Inflammatory macrophage (primary cell): ENCODE measurements at places on chromosomes 3 and 15.

DNA sequence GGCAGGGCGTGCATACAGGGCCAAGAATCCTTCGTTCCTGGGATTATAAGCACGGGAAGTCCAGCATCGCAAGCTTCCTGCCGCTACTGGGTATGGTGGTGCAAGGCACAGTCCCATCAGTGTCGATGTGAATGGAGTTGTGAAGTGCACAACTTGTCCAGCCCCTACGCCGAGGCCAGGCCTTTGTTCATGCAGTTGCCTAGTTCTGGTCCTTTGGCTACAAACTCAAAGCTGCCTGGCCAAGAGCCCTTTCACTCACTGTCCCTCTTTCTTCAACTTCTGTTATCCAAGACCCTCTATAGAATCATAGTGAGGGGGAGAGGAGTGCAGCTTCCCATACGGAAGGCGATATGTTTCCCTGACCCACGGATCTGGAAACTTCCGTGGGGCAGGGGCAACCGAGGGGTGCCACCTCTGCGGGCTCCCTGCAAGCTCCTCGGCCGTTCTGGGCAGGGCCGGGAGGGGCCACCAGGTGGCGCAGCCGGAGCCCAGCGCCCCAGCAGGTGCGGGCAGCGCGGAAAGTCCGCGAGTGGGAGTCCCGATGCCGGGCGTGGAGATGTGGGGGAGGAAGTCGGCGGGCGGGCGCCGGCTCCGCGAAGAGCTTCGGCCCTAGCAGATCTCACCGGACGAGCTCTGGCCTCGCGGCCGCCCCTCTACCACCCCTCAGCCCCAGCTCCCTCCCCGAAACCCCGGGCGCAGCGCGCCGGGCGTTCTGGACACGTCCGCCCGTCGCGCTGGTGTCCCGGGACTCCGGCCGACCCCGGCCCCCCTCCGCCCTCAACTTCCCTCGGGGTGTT lies 693 bp downstream of the RASGRP1 start:
- DNase-seq = peak; percentile 73

DNA sequence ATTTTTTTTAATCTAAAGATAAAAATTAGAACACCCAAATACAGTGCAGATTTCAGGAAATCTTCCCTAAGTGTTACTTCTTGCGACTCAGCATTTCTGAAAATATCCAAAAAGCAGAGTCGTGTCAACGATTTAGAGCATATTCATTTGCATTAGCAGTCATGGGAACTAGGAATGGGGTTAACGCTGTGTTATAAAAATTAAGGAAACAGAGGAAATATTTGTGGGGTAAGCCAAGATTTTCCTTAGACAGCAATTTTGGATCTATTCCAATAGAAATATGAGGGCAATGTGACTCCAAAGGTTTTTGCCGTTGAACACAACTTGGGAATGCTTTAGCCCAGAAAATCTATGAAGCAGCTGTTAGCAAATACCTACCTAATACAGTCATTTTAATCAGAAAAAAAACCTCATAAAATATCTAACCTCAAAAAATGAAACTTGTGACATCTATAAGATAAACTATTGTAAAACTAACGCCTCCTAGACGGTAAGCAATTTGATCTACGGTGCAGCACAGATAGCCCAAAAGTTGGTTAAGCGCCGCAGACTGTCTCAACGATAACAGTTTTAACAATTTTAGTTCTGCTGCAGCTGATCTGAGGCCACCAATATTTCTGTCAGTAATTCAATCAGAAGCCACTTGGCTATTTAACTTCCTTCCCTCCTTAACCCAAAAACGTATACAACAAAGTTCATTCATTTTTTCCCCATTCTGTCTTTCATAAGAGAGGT lies 5.8 kb upstream of the ATP11B start:
- DNase-seq = no peak

DNA sequence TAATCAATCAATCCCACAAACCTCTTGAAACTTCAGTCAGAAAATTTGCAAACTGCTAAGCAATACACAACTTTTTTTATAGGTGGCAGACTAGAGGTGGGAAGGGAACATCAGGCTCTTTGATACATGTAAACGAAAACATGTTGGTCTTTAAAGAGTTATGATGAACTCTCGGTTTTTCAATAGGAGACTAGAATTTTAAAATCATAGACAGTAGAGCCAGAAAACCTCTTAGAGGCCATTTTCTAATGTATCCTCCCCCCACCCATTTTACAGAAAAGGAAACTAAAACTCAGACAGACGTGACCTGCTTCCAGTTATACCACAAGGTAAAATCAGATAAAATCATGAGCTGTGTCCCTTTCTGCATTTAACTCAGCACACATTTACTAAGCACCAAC lies 179.1 kb upstream of the LPP start:
- DNase-seq = no peak

- no peak for DNase-seq
These were observed 385.9 kb upstream of the BCHE start for GRCh38 chr3:166223120-166223519.

DNA sequence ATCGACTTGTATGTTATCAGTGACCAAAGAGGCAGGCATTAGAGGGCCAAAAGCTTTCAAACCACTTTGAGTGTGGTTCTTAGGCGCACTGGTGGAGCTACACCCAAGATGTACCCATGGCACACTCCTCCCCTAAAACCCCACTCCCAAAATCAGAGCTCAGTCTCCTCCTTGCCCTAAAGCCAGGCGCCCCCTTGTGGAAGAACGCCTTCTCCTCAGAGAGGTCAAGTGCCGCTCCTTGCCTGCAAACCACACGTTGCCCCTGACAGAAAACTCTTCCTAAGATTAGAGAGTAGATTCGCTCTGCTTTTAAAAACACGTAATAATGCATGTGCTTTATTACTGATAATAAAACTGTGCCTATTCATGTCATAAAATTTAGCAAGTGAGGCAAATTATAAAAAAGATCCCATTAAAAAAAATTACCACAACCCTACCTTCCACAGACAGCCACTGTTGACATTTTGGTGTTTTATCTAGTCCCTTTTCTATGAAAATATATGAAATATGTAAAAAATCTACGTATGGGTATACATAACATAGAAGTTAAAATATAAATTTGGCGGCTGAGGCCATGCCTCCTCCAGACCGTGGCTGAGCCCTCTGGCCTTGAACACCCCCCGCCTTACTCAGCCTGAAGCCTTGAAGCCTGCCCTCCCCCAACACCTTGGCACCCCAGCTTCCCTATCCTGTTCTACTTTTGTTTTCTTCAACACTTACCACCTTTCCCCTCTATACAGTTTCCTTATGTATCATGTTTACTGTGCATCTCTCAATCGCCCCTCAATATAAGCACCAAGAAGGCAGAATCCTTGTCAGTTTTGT lies 33.5 kb downstream of the BCL2L10 start:
- DNase-seq = peak; percentile 75
